Trophoblast cell (in vitro differentiated cells and primary cell): ENCODE measurements at places on chromosomes 5 and 9.

- DNase-seq, result peak; percentile 94
Observed at GRCh38 chr9:123945532-123945931, 15.6 kb upstream of the DENND1A start.

- DNase-seq, result no peak
Observed at GRCh38 chr9:27429436-27429835, 94.7 kb upstream of the IFNK start.

DNA sequence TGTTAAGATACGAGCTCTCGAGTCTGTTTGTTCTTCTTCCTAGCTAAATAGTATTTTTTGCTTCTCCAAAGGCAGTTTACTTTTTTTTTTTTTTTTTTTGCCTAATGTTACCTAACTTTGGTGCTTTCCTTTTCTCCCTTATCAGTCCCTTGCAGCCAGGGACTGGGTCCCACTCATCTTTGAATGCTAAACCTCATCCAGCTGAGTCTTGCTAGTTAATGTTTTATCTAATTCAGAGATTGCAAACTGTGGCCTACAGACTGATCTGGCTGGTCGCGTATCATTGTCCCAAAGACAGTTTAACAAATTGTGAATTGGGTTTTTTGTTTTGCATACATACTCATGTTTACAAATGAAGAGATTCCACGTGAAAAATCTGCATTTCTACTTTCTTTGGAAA is 95.7 kb upstream of the EFNA5 start:
- no peak for DNase-seq

DNA sequence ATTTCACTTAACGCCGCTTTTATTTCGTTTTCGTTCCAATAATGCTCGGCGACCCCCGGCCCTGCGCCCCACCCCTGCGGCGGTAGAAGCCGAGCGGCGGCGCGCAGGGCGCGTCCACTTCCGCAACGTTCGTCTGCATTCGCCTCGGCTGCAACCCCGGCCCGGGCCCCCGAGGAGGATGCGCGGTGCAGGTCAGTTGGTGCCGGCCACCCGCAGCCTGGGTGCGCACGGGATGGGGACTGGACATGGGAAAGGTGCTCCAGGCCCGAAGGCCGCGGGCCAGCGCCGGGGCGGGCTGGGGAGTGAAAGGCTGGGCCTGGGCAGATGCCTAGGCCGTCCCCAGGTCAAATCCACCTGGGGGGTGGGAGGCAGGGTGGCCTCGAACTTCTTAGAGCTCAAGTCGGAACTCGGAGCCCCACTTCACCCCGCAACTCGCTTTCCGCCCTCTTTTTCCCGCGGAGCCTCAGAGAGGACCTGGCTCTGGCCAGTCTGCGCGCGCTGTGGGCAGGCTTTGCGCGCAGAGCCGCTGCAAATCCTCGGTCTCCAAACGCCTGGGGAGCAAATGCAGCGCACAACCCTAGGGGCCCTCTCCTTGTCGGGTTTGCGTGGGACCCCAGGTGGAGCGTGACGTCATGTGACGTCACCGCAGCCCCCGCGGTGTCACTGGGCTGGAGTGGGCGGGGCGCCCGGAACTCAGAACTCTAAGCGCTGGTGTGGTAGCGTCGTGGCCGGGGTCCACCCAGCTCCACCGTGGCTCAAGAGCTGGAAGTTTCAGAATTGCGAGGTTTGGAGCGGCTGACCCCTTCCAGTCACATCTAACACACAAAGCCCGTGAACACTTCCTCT is 3.3 kb downstream of the TLX3 start:
- no peak for DNase-seq

- no peak for DNase-seq
Observed at GRCh38 chr9:120663380-120663779, 50.9 kb downstream of the MEGF9 start.

DNA sequence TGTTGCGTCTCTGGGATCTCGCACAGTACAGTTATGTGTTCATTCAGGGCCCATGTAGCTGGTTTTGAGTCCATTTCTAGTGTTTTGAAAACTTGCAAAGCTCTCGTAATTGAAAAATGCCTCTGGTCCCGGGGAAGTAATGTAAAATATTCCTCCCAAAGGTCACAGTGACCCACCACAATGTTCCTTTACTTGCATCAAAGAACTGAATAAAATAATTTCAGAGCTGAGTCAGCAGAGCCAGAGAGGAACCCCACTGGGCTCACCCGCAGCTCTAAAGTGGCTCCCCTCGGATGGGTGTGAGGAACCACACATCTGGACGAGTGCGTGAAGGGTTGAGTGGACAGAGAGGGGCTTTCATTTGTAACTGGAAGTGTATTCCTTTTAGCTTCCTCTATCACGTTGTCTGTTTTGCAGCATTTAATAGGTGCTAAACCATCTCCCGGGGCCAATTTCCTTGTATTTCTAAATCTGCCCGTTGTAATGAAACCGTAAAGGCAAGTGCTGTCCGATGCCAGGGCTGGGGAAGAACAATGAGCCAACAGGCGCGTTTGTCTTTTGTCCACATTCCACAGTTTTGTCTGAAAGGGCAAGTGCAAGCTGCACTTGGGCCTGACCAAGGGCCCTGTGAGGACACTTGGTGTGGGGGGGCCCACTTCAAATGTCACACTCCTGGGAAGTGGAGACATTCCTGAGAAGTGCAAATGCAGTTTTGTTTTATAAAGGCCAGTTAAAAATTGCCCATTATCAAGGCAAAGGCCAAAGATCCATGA is 29.9 kb downstream of the COL5A1 start:
- no peak for DNase-seq

DNA sequence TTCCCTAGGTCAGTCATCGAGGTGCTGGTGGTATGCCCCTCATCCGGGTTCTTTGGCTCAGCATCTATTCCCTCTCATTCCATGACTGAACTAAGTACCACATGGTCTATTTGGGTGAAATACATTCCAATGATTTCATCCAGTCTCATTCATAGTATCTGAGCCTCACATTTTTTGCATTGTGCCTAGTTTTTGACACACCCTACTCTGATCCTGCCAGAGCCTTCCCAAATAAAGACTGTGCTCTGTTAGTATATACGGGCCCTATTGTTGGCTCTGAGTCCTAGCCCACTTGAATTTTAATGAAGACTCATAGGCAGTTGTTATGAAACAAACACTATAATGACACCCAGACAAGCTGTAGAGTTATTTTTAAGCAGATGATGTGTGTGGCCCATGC is 740.7 kb downstream of the CETN3 start:
- no peak for DNase-seq

- DNase-seq, result no peak
Observed at GRCh38 chr5:125610892-125611291, 812.3 kb upstream of the GRAMD2B start.
